Body of pancreas (tissue), 4 donors: ENCODE measurements at places on chromosomes 7 and 10. TPM values are rescaled to one million over a fixed set of nuclear protein-coding genes. Genes with fewer than 3 reads are reported as not detected.

- H3K27ac ChIP-seq = no peak overlapping the region
- H3K4me3 ChIP-seq = no peak overlapping the region
- no peaks in the 10 kb centered on the region for H3K36me3 ChIP-seq
- H3K27me3 ChIP-seq = no peaks in the 10 kb centered on the region
Measured at GRCh38 chr10:28838908-28839307, 161.6 kb downstream of the BAMBI start.

DNA sequence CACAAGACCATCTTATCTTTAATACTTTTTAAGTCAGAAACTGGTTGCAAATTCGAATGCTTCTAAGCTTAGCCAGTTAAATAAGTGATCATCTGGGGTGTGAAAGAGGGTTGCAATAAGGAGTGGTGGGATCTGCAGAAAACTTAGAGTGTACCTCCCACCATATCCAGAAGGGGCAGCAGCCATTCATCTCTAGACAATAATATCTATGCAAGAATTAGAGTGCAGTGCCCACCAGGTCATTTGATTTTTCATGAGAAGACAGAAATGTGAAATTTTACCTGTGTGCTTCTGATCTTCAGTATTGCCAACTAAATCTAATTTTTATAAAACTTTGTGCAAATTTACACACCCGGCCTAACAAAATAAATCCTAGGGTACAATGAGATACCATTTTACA is 127.2 kb upstream of the SP4 start:
- H3K27ac ChIP-seq = no peak overlapping the region
- peaks cover 4% of the 10 kb centered on the region for H3K4me1 ChIP-seq
- H3K4me3 ChIP-seq = no peak overlapping the region
- H3K36me3 ChIP-seq = no peaks in the 10 kb centered on the region

HOXA4 gene
- total RNA-seq = 0.78 TPM

GRCh38 chr7:139505563-139505962 is 17.9 kb upstream of the CLEC2L start:
- no peaks in the 10 kb centered on the region for H3K36me3 ChIP-seq
- DNase-seq = no peak
- no peak overlapping the region for H3K27ac ChIP-seq
- H3K4me1 ChIP-seq = no peaks in the 10 kb centered on the region
- H3K27me3 ChIP-seq = no peaks in the 10 kb centered on the region

DNA sequence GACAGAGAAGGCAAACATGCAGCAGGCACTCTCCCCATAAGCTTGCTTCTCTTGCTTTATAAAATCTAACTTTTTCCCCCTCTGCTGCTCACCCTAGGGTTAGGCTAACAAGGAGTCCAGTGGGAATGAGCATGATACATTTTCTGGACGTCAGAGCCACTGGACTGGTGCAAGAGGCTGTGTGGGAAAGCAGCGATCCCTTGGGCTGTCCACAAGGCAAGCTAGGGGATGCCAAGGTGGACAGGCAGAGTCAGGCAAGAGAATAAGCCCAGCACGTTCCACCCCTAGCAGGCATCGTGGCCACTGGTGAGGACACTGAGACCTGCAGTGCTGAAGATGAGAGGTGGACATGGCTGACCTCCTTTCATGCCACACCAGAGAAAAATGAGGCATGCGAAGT is 290.9 kb upstream of the ZMIZ1 start:
- DNase-seq = no peak
- peak overlapping the region; percentile 48 for H3K27ac ChIP-seq
- no peak overlapping the region for H3K4me3 ChIP-seq
- H3K27me3 ChIP-seq = no peaks in the 10 kb centered on the region
- no peaks in the 10 kb centered on the region for H3K36me3 ChIP-seq
- H3K4me1 ChIP-seq = peaks cover 33% of the 10 kb centered on the region

GRCh38 chr7:157276731-157277562 is 59.9 kb upstream of the DNAJB6 start:
- H3K27ac ChIP-seq = no peak overlapping the region
- no peaks in the 10 kb centered on the region for H3K36me3 ChIP-seq
- peaks cover 38% of the 10 kb centered on the region for H3K4me1 ChIP-seq
- DNase-seq = no peak
- no peak overlapping the region for H3K4me3 ChIP-seq
- no peaks in the 10 kb centered on the region for H3K27me3 ChIP-seq

GPR146 gene
- total RNA-seq = 11.2 TPM

- no peak overlapping the region for H3K4me3 ChIP-seq
- no peak overlapping the region for H3K27ac ChIP-seq
- H3K27me3 ChIP-seq = no peaks in the 10 kb centered on the region
- no peaks in the 10 kb centered on the region for H3K36me3 ChIP-seq
- DNase-seq = no peak
Measured at GRCh38 chr10:95304463-95304862, 13.7 kb upstream of the PDLIM1 start.

DNA sequence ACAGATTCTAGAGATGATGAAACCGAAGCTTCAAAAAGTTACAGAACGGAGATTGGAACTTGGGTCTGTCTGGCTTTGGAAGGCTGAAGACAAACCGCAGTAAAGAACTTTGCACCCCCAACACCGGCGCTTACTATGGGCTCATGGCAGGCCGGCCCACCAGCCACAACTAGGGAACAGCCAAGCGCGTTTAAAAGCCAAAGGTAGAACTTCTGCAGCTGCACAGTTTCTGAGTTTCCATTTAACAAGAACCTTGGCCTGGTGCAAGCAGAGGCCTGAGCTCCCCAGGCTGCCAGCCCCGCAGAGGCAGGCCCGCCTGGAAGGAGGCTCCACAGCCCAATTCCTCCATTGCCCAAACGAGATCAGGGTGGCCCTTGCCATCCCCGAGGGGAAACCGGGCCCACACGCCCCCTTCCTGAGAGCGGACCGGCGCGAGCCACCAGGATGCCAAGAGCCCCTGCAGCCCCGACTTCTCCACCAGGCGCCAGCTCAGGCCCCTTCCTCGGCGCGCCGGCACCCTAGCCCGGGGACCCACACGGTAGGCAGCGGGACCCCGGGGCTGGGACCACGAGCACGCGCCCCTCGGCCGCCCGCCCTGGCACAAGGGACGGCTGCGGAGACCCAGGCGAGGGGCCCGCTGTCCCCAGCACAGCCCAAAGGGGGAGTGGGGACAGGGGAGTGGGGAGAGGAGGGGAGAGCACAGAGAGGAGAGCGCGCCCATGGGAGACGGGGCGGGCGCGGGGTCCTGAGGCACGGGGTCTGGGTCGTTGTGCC is 566 bp downstream of the MAD1L1 start:
- H3K4me1 ChIP-seq = peaks cover 21% of the 10 kb centered on the region
- H3K4me3 ChIP-seq = peak overlapping the region; percentile 99
- H3K36me3 ChIP-seq = no peaks in the 10 kb centered on the region
- no peaks in the 10 kb centered on the region for H3K27me3 ChIP-seq
- H3K27ac ChIP-seq = peak overlapping the region; percentile 27
- DNase-seq = no peak

GRCh38 chr10:103548006-103548405 is 54.5 kb downstream of the NEURL1 start:
- H3K4me1 ChIP-seq = peaks cover 74% of the 10 kb centered on the region
- DNase-seq = no peak

DNA sequence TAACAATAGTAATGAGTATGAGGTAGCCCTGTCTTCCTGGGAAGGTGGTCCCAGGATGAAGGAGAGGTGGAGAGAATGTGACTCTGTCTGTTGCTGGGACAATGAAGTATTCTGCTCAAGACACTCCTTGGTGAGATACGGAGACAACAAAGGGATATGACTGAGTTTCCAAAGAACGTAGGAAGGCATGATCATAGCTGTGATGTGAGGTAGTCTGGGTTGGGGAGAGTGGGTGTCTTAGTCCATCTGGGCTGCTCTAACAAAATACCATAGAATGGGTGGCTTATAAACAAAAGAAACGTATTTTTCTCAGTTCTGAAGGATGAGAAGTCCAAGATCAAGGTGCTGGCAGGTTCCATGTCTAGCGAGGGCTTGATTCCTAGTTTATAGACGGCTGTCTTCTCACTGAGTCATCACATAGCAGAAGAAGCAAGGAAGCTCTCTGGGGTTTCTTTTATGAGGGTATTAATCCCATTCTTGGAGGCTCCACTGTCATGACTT is 84.9 kb upstream of the RHOBTB1 start:
- no peak for DNase-seq
- no peaks in the 10 kb centered on the region for H3K4me1 ChIP-seq
- H3K36me3 ChIP-seq = no peaks in the 10 kb centered on the region
- no peaks in the 10 kb centered on the region for H3K27me3 ChIP-seq
- no peak overlapping the region for H3K4me3 ChIP-seq
- H3K27ac ChIP-seq = no peak overlapping the region

DNA sequence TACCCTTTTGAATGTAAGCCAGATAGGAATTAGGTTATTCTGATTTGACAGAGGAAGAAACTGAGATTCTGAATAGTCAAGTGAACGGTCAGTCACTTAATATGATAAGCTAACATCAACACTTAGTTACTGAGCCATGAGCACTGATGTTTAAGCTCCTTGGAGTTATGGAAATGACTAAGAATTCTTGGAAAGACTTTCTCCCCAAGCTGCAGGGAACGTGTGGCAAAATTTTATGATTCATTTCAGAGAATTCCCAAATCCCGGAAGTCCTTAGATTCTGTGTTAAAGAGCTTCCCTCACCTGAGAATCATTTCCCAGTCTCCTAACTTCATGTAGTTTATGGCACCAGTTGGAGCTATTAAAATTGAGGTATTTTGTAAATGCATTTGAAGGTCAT is 330.9 kb downstream of the XPNPEP1 start:
- no peak overlapping the region for H3K27ac ChIP-seq
- no peaks in the 10 kb centered on the region for H3K4me1 ChIP-seq
- no peaks in the 10 kb centered on the region for H3K27me3 ChIP-seq
- no peaks in the 10 kb centered on the region for H3K36me3 ChIP-seq
- no peak overlapping the region for H3K4me3 ChIP-seq
- no peak for DNase-seq

DNA sequence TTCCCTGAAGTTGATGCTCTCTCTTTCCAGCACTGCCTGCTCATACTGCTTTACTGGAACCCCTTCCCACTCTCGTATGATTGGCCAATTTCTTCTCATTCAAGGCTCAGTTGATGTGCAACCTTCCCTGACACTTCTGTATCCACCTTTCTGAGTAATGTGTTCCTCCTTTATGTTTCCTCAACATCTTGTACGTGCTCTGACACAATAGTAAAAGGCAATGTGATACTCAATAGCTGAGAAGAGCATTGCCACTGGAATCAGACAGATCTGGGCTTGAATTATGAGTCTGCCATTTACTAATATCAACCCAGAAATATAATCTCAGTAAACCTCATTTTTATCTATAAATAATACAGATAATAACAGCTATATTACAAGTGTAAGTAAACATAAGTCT is 34.7 kb downstream of the ARL4A start:
- no peaks in the 10 kb centered on the region for H3K4me1 ChIP-seq
- no peaks in the 10 kb centered on the region for H3K36me3 ChIP-seq
- no peak for DNase-seq
- no peaks in the 10 kb centered on the region for H3K27me3 ChIP-seq
- no peak overlapping the region for H3K27ac ChIP-seq

- H3K4me3 ChIP-seq = no peak overlapping the region
- peaks cover under 1% of the 10 kb centered on the region for H3K36me3 ChIP-seq
- DNase-seq = no peak
- no peak overlapping the region for H3K27ac ChIP-seq
Measured at GRCh38 chr7:76352193-76352592, 6.6 kb downstream of the YWHAG start.

GRCh38 chr10:103917302-103918052 is 507 bp downstream of the STN1 start:
- peak overlapping the region; percentile 96 for H3K27ac ChIP-seq
- H3K27me3 ChIP-seq = no peaks in the 10 kb centered on the region
- H3K36me3 ChIP-seq = no peaks in the 10 kb centered on the region
- DNase-seq = peak; percentile 65

DNA sequence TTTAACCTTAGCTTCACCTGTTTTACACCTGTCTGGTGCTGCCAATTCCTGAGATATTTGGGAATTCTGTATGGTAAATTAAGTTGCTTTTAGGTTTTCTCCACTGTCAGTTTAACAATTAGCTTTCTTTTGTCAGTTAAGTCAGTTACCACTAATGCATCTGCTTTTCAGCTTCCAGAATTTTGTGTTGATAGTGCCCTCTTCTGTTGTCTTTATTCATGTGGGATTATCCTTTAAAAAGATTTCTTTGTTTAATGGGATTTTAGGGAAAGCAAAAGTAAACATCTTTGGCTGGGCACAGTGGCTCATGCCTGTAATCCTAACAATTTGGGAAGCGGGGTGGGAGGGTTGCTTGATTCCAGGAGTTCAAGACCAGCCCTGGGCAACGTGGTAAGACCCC is 8.1 kb downstream of the TFAM start:
- no peak overlapping the region for H3K27ac ChIP-seq
- H3K27me3 ChIP-seq = no peaks in the 10 kb centered on the region
- peaks cover 18% of the 10 kb centered on the region for H3K36me3 ChIP-seq
- H3K4me1 ChIP-seq = no peaks in the 10 kb centered on the region
- no peak overlapping the region for H3K4me3 ChIP-seq

CPEB3 gene
- total RNA-seq = 9.3 TPM

TSPAN15 gene
- 32.0 TPM for total RNA-seq

- no peaks in the 10 kb centered on the region for H3K4me1 ChIP-seq
- DNase-seq = no peak
- H3K36me3 ChIP-seq = no peaks in the 10 kb centered on the region
- H3K27me3 ChIP-seq = no peaks in the 10 kb centered on the region
- H3K27ac ChIP-seq = no peak overlapping the region
- H3K4me3 ChIP-seq = no peak overlapping the region
Measured at GRCh38 chr10:59537501-59537900, 172.1 kb downstream of the SLC16A9 start.

DNA sequence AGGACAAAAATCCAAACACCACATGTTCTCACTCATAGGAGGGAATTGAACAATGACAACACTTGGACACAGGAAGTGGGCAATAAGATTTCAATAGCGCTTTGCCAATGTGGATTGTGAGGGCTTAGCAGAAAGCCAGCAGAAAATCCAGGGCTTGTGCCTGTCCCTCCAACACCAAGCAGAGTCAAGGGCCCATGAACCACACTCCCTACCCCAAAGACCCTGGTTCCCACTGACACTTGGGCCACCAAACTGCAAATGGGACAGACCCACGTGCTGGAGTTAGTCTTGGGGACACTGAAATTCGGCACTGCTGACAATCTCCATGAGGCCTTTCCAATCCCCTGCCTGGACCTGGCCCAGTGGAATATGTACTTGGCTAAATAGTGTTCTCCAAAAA is 67.0 kb downstream of the GRID1 start:
- H3K27me3 ChIP-seq = no peaks in the 10 kb centered on the region
- H3K4me3 ChIP-seq = no peak overlapping the region
- no peaks in the 10 kb centered on the region for H3K4me1 ChIP-seq
- H3K36me3 ChIP-seq = no peaks in the 10 kb centered on the region
- no peak overlapping the region for H3K27ac ChIP-seq

- H3K27ac ChIP-seq = peak overlapping the region; percentile 92
- H3K4me1 ChIP-seq = peaks cover 13% of the 10 kb centered on the region
- peak overlapping the region; percentile 15 for H3K4me3 ChIP-seq
- no peaks in the 10 kb centered on the region for H3K27me3 ChIP-seq
Measured at GRCh38 chr7:66100408-66101050, 14.1 kb upstream of the CRCP start.
